ENCODE measurements at places on chromosomes 11 and 22.

DNA sequence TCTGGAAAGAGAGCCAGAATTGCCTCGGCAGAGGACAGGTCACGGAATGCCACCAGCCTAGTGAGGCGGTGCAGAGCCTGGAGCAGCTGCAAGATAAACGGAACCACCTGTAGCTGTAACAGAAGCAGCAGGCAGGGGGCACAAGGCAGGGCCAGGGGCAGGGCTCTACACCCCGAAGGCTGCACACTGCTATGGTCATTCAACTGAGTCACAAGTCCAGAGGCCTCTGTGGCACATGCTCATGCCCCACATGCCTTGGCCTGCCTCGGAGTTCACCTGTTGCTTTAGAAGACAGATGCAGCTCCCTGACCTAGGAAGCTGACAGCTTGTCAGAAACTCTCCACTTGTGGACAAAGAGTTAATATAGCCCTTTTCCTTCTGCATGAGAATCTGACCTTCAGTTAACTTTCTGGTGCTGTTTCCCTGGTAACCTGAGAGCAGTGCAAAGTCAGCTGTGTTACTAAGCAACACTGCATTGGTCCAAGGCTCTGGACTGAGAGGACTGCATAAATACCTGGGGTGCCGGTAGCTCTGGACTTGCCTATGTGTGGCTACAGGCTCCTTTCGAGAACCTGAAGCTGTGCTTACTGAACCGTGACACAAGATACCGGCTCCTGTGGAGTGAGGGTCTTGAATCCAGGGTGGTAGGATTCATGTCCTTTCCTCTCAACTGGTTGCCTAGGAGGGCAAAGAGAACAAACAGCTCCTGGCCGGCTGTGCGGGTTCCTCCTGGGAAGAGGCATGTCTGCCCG, 10.5 kb downstream of the COMMD9 start:
- no peak for DNase-seq

GRCh38 chr22:50247748-50248147, 2.9 kb upstream of the TUBGCP6 start:
- peak; percentile 45 for DNase-seq

DNA sequence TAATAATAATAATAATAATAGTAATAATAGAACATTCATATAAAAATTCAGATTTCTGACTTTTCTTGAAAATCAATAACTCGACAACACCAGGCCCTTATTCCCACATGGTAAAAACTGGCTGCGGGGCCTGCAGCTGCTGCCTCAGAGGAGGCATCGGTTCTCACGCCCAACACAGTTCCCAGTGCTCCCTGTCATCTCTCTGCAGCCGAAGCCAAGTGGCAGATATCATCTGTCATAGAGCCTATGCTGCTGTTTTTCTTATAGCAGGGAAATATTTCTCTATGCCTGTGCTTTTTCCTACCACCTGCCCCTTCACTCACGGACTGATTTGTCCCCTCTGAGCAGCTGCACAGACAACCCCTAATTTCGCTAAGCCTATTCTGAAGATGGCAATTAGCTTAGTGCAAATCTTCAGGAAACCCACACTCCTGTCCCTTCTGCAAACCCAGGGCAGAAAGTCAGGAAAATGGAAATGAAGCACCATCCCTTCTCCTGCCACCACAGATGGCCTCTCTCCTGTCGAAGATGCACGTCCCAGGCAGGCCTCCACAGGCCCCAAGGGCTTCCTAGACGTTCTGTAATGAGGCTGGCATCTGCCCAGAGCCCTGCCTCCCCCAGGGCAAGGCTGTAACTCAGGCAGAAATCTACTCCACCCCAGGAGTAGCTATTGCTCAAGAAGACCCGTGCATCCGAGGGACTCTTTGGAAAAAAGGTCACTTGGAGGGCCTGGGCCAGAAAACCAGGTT, 66.7 kb downstream of the SYN3 start:
- DNase-seq = no peak

DNA sequence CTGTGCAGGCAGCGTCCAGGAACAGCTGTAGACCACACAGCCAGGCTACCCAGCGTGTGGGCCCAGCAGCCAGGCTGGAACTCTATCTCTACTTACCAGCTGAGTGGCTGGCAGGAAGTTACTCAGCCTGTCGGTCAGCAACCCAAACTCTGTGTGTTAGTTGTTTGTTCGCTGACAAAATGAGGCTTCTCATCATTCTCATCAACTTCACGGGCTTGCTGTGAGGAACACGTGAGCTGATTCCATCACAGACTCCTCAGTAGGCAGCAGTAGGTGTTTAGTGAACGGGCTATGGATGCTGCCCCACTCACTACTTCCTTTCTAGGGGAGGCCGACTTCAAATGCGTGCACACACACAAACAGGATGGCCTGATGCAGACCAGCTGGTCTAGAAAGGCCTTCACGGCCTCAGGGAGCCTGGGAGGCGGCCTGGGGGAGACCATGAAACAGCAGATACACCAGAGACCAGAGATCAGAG, 830 bp upstream of the SPDYC start:
- DNase-seq = no peak

- DNase-seq = no peak
Observed at GRCh38 chr11:73999581-74000306, 9.1 kb downstream of the UCP3 start.

Measured in T-helper 17 cell (primary cell).